ENCODE measurements at places on chromosomes 4 and X.
A peak's percentile ranks its signal among the peaks of the same experiment; 100 is the strongest.

DNA sequence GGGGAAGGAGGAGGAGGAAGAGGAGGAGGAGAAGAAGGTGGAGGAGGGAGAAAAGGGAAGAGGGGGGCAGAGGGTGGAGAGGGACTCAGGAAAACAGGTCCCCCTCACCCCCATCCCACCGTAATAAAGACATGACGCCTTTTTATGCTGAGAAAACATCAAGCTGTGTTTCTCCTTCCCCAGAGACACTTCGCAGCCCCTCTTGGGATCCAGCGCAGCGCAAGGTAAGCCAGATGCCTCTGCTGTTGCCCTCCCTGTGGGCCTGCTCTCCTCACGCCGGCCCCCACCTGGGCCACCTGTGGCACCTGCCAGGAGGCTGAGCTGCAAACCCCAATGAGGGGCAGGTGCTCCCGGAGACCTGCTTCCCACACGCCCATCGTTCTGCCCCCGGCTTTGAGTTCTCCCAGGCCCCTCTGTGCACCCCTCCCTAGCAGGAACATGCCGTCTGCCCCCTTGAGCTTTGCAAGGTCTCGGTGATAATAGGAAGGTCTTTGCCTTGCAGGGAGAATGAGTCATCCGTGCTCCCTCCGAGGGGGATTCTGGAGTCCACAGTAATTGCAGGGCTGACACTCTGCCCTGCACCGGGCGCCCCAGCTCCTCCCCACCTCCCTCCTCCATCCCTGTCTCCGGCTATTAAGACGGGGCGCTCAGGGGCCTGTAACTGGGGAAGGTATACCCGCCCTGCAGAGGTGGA is 45.3 kb upstream of the SHOX start:
- DNase-seq: no peak

GRCh38 chrX:115936008-115936407 is 234.5 kb upstream of the AGTR2 start:
- no peak for DNase-seq

- DNase-seq: peak; percentile 54
Observed at GRCh38 chr4:9989918-9990635, 31.2 kb downstream of the SLC2A9 start.

DNA sequence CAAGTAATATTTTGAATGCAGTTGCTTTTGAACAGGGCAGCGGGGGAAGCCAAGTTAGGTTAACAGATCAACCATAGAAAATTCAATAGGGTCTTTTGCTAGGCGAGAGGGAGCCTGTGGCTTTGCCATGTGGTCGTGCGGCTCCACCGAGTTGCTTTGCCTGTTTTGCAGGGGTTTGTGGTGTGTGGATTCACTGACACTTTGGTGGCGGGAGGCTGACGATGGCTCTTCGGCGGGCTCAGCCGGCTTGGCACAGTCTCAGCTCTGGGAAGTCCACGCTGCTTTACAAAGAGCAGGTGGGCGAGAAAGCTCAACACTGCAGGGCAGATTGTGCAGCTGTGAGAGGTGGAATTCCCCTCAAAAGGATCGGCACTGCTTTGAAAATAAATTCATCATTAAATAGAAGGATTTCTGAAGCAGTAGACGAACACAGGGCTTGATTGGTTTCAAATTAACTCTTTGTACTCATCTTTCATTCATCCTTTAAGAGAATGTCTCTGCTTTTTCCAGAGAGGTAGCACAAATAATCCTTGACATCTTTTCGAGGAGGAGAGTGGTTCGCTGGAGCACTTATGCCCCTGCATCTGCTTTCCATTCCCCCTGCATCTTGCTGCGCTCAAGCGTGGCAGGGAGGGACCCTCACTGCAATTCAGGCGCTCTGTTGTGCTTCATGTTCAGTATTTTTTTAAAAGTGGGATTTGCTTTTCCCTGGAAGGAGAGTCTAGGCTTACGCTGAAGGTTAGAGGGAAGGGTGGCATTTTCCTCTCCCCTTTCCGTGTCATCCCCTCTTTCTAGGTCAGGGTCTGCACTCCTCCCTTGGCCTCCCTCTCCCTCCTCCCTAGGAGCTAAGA is 201.8 kb upstream of the LEF1 start:
- DNase-seq: no peak

DNA sequence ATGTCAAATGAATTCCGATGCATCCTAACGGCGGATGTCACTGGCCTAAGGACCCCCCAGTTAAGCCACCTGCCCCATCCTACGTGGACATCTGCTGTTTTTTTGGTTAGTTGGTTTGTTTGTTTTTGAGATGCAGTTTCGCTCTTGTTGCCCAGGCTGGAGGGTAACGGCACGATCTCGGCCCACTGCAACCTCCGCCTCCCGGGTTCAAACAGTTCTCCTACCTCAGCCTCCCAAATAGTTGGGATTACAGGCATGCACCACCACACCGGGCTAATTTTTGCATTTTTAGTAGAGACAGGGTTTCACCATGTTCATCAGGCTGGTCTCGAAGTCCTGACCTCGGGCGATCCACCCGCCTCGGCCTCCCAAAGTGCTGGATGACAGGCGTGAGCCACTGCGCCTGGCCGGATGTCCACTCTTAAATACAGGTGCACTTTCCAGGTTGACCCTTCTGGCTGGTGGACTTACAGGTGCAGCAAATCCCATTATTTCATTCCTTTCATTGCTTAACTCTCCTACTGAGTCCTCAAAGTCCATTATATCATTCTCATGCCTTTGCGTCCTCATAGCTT is 206.2 kb downstream of the CRLF2 start:
- DNase-seq: no peak

- no peak for DNase-seq
Observed at GRCh38 chr4:176856421-176856820, 63.7 kb upstream of the VEGFC start.

DNA sequence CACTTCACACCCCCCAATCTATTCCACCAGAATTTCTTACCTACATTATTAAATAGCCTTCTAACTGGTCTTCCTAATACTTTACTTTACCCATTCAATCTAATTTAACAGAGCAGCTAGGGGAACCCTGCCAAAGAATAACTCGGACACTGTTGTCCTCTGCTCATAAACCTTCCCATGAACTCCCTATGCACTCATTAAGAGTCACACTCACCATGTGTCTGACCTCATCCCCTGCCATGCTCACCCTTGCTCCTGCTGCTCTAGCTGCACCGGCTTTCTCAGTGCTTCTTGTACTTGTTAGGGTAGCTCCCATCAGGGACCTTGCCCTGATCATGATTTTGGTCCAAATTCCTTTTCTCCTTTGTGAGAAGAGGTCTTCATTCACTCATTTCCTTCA is 54.6 kb upstream of the GUCY1A1 start:
- no peak for DNase-seq

- DNase-seq: no peak
Observed at GRCh38 chr4:141464366-141464765, 172.0 kb upstream of the IL15 start.

DNA sequence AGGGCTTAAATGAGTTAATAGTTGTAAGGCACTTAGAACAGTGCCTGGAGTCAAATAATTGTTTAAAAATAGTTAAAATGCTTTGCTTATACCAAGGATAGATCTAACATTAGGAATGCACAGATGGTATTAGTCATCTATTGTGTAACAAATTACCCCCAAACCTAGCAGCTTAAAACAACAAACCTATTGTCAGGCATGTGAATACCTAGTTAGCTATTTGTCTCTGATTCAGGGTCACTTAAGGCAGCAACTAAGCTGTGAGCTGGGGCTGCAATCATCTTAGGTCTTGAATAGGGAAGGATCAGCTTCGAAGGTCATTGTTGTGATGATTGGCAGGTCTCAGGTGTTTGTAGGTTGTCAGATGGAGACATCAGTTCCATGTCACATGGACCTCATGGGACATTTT is 42.4 kb upstream of the AGA start:
- DNase-seq: no peak

DNA sequence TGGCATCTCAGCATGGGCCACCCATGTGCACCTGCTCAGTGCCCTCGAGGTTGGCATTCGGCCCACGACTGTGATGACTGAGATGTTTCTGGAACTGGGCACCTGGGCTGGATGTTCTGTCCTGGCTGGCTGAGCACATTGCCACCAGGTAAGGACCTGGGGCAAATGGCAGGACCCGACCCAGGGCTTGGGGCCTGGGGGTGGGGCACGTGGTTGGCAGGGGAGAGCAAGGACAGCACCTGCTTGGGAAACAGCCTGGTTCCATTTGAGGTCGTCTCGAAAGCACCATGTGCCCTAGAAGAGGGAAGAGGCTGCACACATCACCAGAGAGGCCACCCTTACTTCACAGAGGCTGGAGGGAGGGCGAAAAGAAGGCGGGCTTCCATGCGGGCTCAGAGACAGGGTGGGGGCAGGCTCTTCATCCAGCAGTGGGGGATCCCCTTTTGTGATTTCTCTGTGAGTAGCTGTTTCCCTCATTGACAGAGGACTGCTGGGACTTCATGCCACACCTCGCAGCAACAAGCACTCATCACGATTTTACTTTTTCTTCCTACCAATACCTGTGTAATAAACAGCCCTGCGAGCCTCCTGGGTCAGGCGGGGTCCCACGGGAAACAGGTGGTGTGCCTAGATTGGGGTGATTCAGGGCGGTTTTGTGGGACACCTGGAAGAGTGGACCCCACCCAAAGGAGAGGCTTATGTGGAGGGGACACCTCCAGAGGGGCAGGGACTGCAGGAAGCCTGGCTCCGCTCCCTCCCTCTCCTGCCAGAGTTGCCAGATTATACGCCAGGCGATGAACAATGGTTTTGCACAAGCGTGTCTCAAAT is 12.0 kb downstream of the TMEM187 start:
- DNase-seq: no peak

DNA sequence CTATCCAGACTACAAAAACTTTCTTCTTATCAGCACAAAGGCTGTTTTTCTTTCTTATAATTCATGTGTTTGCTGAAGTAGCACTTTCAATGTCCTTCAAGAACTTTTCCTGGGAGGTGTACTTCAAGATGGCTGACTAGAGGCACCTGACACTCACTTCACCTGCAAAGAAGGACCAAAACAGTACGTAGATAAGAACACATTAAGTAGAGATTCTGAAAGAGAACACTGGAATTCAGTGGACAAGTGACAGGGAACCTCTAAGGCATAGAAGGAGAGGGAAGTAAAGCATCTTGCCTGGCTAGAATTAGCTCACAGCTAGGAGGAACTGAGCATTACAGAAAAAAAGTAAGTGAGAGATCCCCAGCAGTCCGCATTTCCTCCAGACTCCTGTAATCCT is 21.7 kb upstream of the BMP15 start:
- no peak for DNase-seq

- DNase-seq: no peak
Observed at GRCh38 chrX:13808293-13808692, 8.6 kb downstream of the GPM6B start.

DNA sequence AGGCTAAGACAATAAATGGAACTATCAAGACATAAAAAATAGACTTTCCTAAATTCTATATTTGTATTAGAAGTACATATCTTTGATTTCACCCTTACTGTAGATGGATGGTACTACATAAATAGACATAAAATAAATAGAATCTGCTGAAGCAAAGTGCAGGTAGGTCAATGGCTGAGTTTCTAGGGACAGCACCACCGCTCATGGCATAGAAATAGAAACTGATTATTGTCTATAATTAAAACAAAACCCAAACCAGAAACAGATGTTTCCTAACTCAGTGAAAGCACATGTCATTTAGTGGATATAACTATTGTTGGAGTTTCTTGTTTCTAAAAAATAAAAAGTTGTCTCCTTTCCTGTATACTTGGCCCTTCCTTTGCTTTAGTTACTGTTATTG is 387.3 kb upstream of the ADGRL3 start:
- DNase-seq: no peak

- no peak for DNase-seq
Observed at GRCh38 chr4:185839194-185839712, 27.3 kb upstream of the SORBS2 start.

- DNase-seq: no peak
Observed at GRCh38 chr4:60814549-60814948, 385.6 kb upstream of the ADGRL3 start.

GRCh38 chrX:150357790-150358189 is 5.3 kb upstream of the MAMLD1 start:
- DNase-seq: no peak

DNA sequence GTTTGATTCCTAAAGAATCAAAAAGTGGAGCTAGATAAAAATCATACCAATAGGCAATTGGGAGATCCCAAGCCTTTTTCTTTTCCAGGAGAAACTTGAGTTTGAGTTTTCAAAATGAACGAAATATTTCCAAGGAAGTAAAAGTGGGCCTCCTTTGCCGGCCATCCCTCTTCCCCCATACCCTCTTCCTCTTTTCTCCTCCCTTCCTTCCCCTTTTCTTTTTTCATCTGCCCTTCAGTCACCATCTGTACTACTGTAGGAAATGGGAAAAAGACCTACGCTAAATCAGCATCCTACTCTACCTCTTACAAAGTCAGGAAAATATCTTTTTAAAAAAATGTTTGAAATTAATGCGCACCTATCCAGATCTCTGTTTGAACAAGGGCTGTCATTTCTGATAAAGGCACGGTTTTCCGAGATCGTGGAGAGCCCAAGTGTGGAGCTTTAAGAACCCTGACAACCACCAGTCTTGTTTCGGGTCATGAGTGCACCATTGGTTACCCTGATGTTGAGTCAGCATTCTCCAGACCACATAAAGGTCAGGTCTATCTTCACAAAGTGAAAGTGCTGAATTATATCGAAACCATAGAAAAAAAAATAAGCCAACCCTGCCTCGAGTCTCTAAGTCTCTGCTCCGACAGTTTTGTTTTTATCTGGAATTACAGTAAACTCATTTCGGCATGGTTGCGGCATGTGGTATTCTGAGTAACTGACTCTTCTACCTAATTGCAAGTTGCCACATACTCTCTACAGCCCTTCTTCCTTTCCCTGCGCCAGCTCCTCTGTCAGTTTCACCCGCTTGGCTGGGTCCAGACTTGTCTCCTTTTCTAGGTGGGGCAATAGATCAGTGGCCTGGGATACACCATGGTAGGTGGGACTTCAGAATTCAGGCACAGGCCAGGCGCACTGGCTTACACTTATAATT is 140.2 kb upstream of the KLF3 start:
- DNase-seq: peak; percentile 14

DNA sequence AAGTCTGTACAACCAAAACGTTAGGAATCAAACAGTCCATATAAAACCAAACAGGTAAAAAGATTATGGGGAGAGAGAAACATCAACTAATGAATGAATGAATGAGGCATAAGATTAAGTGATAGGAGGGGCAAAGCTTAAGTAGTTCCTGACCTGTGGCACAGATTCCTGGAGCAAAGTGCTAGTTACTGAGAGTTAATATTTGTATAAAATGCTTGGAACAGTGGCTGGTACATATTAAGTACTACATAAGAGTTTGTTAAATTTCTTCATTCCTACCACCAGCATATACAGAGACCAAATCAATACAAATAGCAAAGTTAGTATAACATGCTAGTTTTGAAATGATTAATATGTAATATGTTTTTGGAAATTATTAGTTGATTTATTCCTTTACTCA is 363.7 kb downstream of the ADAM29 start:
- DNase-seq: no peak
